ENCODE measurements at places on chromosomes 6 and 20.

DNA sequence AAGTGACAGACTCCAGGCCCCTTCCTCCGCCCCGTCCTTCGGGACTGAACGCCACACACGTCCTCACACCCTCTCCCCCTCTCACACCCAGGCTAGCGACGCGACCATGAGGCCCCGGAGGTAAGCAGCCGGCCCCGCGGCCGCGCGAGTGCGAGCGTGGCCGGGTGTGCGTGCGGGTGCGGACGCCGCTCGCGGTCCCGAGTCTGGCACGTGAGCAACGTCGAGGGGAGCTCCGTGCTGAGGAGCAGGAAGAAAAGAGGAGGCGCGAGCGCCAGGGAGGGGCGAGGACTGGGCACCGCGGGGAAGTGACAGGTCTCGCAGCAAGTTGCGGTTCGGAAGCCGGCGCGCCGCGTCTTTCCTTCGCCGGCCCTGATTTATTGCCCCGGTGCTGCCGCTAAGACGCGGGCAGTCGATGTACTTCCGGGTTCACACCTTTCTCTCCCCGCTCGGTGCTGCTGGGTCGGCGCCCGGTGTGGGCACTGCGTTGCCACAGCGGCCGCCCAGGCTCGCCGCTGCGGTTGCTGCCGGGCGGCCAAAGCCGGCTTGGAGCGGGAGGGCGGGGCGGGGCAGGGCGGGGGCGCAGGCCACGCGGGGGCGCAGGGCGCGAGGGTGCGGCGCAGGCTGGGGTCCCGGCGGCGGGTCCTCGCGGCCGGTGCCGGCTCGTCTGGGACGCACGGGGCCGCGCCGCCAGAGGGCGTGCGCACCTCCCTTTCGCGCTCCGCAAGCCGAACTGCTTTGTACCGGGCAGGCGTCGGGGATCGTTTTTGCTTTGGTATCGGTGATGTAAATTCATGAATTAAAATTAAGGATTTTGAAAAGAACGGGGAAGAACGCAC lies 15.8 kb upstream of the LIN28B start:
- no peak for DNase-seq

DNA sequence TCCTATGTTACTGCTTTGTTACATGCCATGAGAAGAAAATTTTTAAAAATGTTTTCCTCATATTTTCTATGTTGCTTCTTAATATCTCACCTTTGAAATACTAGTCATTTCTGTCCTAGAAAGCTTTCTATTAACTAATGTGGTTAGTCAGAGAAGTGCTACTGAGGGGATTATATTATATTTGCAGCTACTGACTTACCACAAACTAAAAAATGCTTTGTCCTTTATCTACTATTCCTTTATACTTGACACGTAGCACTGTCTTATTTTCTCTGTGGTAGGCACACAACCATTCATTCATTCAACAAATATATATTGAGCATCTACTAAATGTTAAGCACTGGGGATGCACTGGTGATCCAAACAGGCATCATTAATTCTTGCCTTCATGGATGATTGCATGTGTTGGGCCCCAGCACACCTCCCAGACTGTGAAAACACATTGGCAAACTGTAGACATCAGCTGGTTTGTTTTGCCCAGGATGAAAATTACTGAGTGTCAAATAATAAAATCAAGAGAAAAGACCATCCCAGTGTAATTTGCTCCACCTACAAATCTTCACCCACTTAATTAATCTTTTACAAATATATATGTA lies 10.7 kb upstream of the MLIP start:
- DNase-seq: no peak

DNA sequence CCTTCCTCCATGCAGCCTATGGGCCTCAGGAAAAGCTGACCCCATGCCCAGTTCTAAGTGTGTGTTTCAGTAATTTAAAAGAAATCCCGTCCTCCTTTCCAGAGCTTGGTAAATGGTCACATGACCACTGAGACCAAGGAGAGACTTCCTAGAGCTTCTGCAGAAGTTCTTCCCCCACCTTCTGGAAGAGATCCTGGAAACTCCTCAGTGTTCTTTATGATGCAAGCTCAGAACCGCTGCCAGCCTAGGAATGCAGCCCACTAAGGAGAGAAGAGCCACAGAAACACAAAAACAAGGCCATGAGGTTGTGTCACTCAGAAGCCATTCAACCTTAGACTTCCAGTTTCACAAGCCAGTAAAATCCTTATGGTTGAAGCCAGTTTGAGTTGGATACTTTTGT lies 348.4 kb downstream of the TPBG start:
- DNase-seq: no peak

DNA sequence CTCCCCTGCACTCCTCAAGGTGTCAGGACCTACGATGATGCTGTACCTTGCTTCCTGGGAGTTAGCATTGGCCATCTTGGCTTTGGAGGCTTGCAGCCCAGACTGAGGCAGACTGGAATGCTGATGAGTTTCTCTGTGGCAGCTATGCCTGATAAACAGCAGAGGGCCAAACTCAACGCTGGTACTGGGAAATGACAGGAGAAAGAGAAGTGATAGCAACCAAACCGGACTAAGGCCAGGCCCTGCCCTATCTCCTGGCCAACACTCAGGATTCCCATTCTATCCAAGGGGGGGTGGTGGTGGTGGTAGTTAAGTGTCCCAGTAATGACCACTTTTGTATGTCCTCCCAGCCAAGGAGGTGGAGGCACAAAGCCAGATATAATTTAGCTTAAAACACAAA lies 90.0 kb upstream of the DTNBP1 start:
- DNase-seq: no peak
